ENCODE measurements at places on chromosomes 13 and 19.
A peak's percentile ranks its signal among the peaks of the same experiment; 100 is the strongest.

DNA sequence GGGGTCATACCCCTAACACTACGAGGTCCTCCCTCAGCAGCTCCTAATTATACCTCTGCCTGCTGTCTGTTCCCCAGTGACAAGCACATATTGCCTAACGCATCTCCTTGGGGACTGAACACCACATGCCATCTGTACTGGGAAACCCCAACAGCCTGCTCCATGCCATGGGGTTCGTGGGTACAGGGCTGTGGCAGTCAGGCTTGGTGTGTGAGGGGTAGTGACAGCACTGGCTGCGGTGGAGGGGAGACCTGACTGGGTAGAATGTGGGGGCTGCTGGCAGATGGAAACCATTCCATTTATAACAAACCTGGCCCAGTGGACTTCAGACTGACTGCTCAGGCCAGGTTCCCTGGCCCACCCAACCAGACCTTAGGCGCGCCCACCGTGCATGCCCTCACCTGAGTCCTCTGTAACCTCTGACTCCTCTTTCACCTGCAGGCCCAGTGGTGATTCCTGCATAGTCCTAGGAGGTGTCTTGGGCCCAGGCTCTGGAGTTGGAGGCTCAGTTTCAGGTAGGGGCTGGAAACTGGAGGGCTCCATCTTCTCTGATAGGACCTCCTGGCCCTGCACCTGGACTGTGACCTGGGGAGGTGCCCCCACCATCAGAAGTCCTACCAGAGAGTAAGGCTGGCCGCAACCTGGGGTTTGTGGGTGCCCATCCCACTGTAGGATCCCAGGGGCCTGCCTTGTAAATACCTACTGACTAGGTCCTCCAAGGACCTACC is 3.0 kb downstream of the MZF1 start:
- DNase-seq, result no peak

DNA sequence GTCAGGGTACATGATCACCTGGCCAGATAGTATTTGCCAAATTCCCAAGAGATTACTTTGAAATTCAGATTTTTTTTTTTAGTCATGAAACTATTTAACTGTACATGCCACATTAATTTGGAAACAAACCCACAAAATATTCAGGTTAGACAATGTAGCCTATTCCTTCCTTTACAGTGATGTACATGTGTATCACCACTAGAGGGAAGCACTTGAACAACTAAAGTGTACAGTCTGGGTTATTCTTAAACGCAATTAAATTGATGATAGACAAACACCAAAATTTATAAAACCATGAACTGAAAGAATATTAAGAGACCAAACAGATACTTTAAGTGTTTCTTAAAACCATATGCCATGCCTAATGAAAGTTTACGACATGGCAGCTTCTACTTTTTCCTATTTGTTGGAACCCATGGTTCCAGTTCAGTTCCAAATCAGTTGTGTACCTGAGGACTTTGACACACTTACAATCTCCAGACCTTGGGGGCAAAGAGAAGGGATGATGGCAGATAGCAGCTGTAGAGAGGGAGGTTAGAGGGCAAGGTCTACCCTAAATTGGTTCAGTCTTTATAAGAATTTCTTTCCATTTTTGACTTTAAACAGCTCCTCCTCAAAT is 52.8 kb downstream of the TNFSF13B start:
- peak; percentile 1 for DNase-seq

DNA sequence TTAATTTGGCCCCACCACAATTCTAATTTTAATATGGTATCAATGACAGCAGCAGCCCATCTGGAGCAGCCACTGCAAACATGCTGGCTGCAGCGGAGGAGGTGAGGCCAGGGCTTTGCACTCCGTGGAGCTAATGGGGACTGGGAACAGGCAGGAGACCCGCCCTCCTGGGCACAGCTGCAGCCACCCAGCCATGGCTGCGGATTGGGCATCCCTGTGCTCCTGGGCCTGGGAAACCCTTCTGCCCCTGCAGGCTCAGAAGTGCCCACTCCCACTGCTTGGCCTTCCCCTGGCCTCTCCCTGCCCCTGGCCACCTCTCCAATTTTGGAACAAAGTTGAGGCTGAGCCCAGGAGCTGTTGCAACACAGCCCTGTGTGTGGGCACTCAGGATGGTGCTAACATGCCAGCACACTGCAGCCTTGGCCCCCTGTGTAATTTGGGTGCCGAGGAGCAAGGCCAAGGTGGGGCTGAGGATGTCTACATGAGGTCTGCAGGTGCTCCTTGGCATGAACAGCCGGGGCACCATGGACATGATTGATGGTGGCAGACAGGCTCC is 123.6 kb downstream of the PCDH9 start:
- DNase-seq, result no peak

DNA sequence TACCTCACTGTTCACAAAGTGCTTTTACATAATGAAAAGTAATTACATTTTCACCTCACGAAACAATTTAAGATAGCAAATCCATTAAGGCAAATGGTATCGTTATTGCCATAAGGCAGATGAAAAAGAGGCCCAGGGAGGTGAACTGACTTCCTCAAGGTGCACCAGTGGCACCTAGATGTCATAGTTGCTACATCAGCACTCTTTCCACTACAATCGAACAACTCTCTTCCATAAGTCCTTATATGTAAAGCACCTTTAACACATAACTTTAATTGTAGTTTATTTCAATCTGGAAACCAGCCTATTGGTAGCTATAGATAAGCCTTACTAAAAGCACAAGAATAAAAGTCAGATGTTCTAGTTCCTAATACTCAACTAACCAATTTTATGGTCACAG is 35.1 kb downstream of the XPO4 start:
- DNase-seq, result no peak

DNA sequence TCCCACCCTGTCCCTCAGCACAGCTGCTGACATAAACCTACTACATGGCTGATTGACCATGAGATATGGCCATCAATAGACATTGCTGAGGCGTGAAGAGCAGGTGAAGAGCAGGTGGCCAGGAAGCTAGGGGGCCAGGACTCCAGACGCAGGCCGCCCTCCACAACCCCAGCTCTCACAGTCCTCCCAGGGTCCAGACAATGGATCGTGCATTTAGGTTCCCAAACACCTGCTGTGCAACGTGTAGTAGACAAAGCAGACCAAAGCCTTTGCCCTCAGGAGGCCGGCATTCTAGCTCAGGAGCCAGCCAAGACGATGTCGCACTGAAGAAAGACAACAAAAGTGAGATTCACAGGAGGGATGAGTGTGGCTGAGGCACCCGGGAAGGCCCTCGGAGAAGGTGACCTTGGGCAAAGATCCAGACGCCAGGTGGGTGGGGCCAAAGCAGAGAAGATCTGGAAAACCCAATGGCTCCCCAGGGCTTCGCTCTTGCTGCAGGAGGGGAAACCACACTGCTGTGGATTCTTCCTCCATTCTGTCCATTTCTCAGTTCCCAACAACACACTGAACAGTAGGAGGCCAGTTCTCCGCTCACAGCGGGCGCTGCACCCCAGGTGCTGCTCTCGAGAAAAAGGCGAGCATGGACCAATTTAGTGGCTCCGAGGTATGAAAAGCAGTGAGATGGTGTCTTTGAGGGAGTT is 1.4 kb downstream of the FFAR1 start:
- DNase-seq, result no peak

DNA sequence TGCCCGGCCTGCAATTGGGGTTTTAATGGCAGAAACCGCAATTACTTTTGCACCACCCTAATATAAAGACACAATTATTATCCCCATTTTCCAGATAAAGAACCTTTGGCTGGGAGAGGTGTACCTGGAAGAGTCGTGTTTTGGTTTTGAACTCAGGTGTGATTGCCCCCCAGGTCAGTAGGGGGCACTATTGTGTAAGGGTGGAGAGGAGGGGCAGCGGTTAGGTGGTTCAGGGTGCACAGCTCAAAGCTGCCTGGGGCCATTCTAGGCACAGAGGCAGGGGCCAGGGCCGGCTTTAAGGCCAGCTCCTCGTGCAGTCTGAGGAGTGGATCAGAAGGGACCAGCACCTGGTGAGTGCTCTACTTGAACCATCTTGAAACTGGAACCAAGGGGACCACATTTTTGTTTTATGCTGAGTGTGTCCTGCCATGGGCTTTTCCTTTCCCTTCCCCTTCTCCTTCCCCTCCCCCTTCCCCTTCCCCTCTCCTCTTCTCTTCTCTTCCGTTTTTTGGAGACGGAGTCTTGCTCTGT is 5.8 kb upstream of the FCGRT start:
- no peak for DNase-seq

DNA sequence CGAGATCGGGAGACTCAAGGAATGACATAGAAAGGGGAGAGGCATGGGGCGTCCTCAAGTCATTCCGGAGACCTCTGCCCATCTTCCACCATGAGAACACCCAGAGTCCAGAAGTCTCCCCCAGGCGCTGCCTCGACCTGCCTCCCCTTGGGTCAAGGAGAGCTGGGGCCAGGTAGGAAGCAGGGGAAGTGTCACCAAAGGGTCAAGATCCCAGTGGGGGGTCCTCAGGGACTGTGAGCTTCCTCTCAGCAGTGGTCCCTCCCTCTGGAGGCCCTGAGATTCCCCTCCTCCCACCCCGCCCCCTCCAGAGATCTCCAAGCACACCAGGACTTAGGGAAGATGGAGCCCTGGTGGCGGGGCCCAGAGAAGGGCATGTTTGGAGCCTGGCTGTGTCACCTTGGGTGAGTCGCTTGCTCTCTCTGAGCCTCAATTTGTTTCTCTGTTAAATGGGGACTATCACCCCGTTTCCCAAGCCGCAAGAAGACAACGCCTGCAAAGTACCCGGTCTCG is 919 bp downstream of the DACT3 start:
- DNase-seq, result no peak

DNA sequence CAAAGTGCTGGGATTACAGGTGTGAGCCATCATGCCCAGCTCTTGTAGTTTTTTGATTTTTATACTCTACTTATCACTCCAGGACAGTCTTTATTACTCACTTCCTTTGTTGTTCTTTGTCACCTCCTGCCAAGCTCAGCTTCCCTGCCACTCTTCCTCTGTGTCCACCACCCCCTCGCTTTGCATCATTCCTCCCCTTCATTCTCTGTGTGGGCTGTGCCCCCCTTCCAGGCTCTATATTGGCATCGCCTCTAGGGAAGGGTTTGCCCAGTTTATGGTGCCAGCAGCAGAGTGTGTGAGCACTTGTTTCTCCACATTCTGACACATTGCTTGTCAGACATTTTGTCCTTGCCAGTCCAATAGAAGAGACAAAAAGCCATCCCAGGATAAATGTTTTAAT is 15.1 kb downstream of the ZNF302 start:
- DNase-seq, result no peak

DNA sequence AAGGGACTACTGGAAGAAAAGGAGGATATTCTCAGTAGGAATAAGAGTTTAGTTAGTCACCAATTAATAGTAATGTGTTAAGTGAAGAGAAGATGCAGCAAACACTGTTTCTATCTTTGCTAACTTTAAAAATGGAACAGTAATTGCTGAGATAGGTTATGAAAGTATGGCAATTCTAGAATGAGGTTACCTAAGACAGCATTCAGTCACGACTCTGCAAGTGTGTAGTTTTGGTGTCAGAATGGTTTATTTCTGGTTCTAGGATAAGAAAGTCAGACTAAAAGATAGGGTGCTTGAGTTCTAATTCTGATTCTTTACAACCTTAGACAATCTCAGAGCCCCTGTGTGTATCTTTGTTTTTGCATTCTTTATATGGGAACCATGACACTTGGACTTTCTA is 138.1 kb downstream of the POU4F1 start:
- DNase-seq, result no peak

DNA sequence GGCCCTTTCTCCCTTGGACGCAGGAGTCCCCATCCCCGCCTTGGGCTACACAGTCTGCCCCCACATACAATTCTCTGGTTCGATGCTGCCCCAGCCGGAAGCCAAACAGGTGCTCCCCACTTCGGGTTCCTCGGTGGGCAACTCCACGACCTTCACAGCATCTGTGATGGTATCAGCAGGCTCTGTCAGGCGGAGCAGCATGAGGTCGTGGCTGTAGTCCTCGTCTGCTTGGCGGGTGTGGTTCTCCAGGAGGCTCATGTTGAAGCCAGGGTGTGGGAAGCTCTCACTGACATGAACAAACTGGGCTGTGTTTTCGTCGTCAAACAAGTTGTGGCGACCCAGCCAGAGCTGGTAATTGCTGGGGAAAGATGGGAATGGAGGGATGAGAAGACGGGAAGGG is 3.5 kb downstream of the KLK1 start:
- DNase-seq, result no peak

DNA sequence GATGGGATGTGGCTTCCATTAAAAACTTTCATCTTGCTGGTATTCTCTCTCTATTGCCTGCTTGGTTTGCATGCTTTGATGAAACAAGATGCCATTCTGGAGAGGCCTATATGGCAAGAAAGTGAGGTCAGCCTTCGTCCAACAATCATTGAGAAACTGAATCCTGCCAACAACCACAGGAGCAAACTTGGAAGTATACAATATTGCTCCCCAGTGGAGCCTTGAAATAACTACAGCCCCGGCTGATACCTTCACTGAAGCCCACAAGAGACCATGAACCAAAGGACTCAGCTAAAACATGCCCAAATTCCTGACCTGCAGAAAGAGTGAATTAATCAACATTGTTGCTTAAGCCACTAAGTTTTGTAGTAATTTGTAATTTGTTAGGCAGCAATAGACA is 82.5 kb upstream of the FGF14 start:
- no peak for DNase-seq

- no peak for DNase-seq
Observed at GRCh38 chr19:8457827-8458226, 13.1 kb downstream of the HNRNPM start.

DNA sequence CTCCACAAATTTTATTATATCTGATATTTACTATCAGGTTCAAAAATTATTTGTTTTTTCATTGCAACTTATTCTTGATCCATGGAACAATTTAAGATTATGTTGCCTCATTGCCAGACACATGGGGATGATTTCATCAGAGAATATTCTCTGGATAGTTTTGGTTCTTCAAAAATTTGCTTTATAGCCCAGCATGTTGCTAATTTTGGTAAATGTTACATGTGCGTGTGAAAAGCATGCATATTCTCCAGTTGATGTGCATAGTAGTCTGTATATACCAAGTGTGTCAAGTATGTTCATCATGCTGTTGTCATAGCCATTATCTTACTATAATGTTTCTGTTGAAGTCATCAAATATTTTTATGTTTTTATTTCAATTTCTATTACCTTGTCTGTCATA is 122.3 kb downstream of the RFC3 start:
- DNase-seq, result no peak

DNA sequence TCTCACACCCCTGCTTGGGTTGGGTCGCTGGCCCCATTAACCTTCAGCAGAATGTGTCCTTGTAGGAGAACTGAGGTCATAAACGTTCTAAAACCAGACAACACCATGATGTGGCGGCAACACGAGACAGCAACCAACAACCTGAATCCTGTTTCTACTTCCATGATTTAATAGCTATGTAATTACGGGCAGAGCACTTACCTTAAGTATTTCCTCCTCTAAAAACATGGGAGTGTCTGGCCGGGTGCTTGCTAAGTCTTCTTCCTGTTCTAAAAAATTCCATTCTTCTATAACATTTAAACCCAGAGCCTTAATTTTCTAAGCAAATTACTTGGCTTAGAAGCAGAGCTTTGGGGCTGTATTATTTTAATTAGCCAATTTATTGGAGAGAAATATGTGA is 33.5 kb upstream of the IRS2 start:
- no peak for DNase-seq

GRCh38 chr13:97058391-97058790 is 64.1 kb upstream of the OXGR1 start:
- peak; percentile 19 for DNase-seq

- DNase-seq, result no peak
Observed at GRCh38 chr19:11578258-11579142, 1.1 kb upstream of the ACP5 start.

- DNase-seq, result no peak
Observed at GRCh38 chr13:42394361-42394708, 122.4 kb downstream of the AKAP11 start.
